Natural killer cell (primary cell): ENCODE measurements at places on chromosomes 2 and 18. TPM values are rescaled to one million over a fixed set of nuclear protein-coding genes. Genes with fewer than 3 reads are reported as not detected.

DNA sequence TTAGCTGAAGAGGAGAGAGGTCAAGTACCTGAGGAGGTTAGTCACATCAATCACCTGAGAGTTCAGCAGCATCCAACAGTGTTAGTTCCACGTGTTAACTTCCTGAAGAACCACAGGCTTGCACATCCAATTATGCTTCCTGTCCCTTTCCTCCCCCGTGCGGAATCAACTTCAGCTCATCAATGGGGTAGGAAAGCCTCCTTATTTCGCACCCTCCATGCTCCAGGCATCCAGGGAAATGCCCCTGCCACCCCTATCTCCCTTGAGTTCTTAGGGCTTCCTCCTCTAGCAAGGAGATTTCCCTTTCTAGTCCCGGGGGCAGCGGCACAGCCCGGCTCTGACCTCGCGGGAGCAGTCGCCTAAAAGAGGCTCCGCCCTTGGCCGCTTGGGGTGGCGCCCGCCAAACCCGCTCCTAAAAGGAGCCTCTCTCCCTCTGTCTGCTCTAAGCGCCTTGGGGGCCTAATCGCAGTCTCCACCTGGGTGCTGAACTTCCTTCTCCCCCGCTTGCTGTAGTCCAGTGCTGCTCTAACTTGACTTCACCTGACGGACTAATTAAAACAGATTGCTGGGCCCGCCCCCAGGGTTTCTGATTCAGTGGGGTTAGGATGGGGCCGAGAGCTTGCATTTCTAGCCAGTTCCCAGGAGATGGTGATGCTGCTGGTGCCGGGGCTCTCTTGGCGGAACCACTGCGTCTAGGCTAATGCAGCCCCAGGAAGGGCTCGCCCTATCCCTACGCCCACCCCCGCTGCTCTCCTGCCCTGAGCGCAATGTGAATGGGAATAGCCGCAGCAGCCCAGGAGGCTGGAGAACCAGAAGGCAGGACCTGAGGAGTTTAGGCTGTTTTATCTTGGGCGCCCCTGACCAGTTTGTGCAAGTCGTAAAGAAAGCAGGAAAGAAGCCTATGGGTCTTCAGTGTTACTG is 3.4 kb upstream of the TET3 start:
- H3K4me3 ChIP-seq, result no peak overlapping the region
- H3K4me1 ChIP-seq, result peaks cover 45% of the 10 kb centered on the region
- no peaks in the 10 kb centered on the region for H3K36me3 ChIP-seq
- H3K27ac ChIP-seq, result no peak overlapping the region

Gene ALPI
- total RNA-seq, result not detected

GRCh38 chr18:43826215-43826614 is 548.9 kb upstream of the SYT4 start:
- no peaks in the 10 kb centered on the region for H3K27me3 ChIP-seq
- no peaks in the 10 kb centered on the region for H3K4me1 ChIP-seq
- H3K4me3 ChIP-seq, result no peak overlapping the region
- no peak overlapping the region for H3K27ac ChIP-seq
- no peaks in the 10 kb centered on the region for H3K36me3 ChIP-seq

DNA sequence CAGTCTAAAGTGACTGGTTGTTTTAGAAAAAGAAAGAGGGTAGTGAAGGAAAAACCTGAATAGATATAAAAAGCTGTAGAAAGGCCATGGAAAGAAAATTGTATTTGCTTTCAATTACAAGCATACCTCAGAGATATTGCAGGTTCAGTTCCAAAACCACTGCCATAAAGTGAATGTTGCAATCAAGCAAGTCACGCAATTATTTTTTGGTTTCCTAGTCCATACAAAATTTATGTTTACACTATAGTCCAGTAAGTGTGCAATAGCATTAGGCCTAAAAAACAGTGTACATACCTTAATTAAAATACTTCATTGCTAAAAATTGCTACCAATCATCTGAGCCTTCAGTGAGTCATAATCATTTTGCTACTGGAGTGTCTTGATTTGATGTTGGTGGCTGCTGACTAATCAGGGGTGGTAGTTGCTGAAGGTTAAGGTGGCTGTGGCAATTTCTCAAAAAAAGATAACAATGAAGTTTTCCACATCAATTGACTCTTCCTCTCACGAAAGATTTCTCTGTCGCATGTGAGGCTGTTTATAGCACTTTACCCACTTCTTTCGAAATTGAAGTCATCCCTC is 2003.8 kb upstream of the PIK3C3 start:
- H3K4me3 ChIP-seq, result no peak overlapping the region
- no peaks in the 10 kb centered on the region for H3K27me3 ChIP-seq
- DNase-seq, result no peak

Gene M1AP
- not detected for total RNA-seq

Gene ADGRF3
- total RNA-seq, result 0.97 TPM

DNA sequence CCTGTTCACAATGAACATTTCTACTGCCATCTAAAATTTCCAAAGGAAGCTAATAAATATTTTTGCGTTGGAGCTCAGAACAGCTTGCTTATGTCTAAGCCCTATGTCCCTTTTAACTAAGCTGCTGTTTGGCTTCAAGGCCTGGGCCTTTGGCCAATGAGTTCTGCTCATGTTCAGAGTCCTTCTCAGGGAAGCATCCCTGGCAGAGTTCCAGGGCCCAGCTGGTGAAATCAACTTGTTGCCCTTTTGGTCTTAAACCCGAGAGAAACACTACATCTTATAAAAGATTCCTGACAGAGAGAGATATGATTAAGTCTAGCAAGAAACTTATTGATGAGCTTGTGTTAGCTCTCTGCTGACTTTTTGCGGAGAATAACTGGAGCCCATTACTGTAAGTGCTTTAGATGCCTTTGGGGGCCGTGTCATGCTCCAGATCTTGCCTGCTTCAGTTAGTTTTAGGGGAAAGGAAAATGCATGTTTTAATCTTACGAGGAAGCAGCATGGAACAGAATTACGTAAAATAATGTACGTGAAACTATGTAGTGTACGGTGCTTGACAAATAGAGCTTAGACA is 102.5 kb upstream of the NOSTRIN start:
- H3K4me1 ChIP-seq, result no peaks in the 10 kb centered on the region
- H3K36me3 ChIP-seq, result peaks cover 5% of the 10 kb centered on the region
- H3K27ac ChIP-seq, result no peak overlapping the region
- H3K27me3 ChIP-seq, result no peaks in the 10 kb centered on the region
- no peak overlapping the region for H3K4me3 ChIP-seq

GRCh38 chr2:166240387-166241313 is 112.8 kb upstream of the SCN1A start:
- H3K4me3 ChIP-seq, result no peak overlapping the region
- DNase-seq, result no peak
- no peak overlapping the region for H3K27ac ChIP-seq
- no peaks in the 10 kb centered on the region for H3K36me3 ChIP-seq
- H3K27me3 ChIP-seq, result no peaks in the 10 kb centered on the region
- H3K4me1 ChIP-seq, result no peaks in the 10 kb centered on the region

DNA sequence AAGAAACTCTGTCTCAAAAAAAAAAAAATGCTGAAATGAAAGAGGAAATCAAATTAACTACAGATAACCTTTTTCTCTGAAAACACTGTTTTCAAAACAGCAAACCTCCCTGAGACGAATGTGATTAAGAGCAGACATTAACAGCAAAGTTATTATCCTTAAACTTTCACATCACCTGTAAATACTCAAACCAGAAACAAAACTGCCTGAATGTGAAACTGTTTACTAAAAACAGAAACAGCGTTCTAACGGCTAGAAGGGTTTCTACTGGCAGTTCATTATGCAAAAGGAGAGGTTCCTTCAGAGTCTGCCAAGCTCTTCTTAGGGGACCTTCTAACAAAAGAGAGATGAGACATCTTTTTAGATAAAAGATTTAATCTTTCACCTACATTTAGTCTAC is 45.9 kb downstream of the PNO1 start:
- no peaks in the 10 kb centered on the region for H3K36me3 ChIP-seq
- peak; percentile 40 for DNase-seq
- no peak overlapping the region for H3K4me3 ChIP-seq
- H3K27ac ChIP-seq, result peak overlapping the region; percentile 57
- H3K4me1 ChIP-seq, result peaks cover 4% of the 10 kb centered on the region

- no peaks in the 10 kb centered on the region for H3K27me3 ChIP-seq
- H3K27ac ChIP-seq, result no peak overlapping the region
- no peaks in the 10 kb centered on the region for H3K4me1 ChIP-seq
- H3K36me3 ChIP-seq, result no peaks in the 10 kb centered on the region
Observed at GRCh38 chr2:165450156-165450555, 19.3 kb upstream of the CSRNP3 start.

GRCh38 chr18:42255908-42256765 is 301.1 kb downstream of the PIK3C3 start:
- no peaks in the 10 kb centered on the region for H3K27me3 ChIP-seq
- no peak overlapping the region for H3K27ac ChIP-seq
- no peaks in the 10 kb centered on the region for H3K4me1 ChIP-seq
- no peak for DNase-seq

Gene MEIS1
- 2.0 TPM for total RNA-seq

- no peak overlapping the region for H3K4me3 ChIP-seq
- no peak overlapping the region for H3K27ac ChIP-seq
- no peaks in the 10 kb centered on the region for H3K4me1 ChIP-seq
- no peaks in the 10 kb centered on the region for H3K27me3 ChIP-seq
- H3K36me3 ChIP-seq, result no peaks in the 10 kb centered on the region
Observed at GRCh38 chr2:69043736-69044400, 30.9 kb downstream of the ANTXR1 start.

DNA sequence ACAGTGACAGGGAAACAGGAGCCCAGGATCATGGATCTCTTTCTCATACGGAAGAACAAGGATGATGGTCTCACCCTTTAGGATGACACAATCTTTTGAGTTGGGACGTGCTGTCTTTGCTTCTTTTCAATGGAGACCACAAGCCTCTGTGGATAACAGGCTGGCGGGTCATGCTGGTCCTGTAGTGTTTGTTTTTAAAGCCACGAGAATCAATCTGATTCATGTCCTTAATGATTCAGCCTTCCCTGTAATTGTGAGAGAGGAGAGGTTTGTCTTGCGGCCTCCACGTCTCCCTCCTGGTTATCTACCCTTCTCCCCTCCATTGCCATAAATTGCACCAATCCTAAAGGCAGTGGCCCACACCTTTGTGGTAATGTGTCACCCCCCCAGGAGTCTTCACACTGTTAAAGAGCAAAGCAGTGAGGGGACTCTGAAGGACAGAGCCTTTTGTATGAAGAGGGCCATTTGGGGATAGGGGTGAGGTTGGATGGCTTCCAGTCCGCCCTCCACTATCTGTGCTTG is 87.7 kb upstream of the TGFA start:
- no peaks in the 10 kb centered on the region for H3K27me3 ChIP-seq
- no peaks in the 10 kb centered on the region for H3K4me1 ChIP-seq
- no peak overlapping the region for H3K4me3 ChIP-seq
- H3K27ac ChIP-seq, result no peak overlapping the region
- H3K36me3 ChIP-seq, result no peaks in the 10 kb centered on the region
- DNase-seq, result no peak

Gene MBD1
- 106 TPM for total RNA-seq

Gene NAT8
- not detected for total RNA-seq

DNA sequence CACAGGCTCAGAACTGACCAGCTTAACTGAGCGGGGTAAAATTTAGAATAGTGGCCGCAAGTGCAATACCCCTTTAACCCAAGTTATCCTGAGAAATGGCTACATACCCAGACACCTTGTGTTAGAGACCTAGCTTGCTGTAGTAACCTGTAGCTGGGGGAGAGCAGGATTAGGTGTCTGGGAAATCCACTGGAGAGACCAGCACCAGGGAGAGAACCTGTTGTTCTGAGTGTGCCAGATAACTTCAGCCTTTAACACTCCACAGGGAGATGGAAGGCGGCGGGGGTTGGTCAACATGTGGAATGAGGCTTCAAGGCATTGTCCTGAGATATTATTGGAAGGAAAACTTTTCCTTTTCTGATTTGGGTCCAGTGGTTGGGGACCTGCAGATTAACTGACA is 356.0 kb downstream of the PTPRM start:
- H3K27me3 ChIP-seq, result no peaks in the 10 kb centered on the region
- no peaks in the 10 kb centered on the region for H3K36me3 ChIP-seq
- no peak for DNase-seq
- no peak overlapping the region for H3K27ac ChIP-seq

- H3K27ac ChIP-seq, result no peak overlapping the region
- no peaks in the 10 kb centered on the region for H3K4me1 ChIP-seq
- no peaks in the 10 kb centered on the region for H3K36me3 ChIP-seq
- no peak for DNase-seq
Observed at GRCh38 chr2:165833156-165833555, 39.1 kb upstream of the GALNT3 start.

- no peaks in the 10 kb centered on the region for H3K36me3 ChIP-seq
- H3K27me3 ChIP-seq, result no peaks in the 10 kb centered on the region
- H3K4me3 ChIP-seq, result no peak overlapping the region
- no peaks in the 10 kb centered on the region for H3K4me1 ChIP-seq
- DNase-seq, result no peak
Observed at GRCh38 chr2:10109311-10109710, 13.2 kb upstream of the RRM2 start.

DNA sequence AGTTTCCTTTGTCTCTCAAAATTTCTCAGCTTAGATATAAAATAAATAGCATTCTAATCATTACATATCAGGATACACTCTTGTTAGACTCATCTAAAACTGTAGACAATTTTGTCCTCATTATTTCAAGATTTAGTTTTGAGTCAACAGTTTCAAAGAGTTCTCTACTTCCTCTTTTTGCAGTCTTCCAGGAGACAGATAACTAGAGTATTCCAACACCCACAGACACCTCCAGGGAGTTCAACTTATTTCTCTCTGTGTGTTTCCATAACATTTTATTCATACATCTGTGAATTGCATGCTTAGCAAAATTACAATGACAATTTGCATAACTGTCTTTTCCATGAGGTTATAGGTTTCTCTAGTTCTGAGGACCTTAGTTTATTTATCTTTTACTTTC is 166.6 kb upstream of the HNMT start:
- no peaks in the 10 kb centered on the region for H3K27me3 ChIP-seq
- H3K4me3 ChIP-seq, result no peak overlapping the region
- H3K36me3 ChIP-seq, result no peaks in the 10 kb centered on the region
- DNase-seq, result no peak
- H3K4me1 ChIP-seq, result no peaks in the 10 kb centered on the region

DNA sequence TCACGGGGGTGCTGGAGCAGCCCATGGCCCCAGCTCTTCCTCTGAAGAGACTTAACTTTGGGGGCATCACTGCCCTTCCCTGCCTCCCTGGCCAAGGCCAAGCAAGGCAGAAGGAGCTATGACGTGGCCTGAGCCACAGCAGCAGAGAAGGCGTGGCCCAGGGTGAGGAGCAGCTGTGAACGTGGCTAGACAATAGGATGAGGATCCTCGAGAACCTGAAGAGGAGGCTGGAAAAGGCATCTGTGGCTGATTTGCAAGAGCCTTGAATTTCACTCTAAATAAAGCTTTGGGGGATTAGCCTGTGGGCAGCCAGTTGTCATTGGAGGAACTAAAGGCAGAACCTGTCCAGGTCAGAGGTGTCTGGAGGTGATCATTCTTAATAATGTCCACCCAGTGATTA is 652.9 kb upstream of the ID2 start:
- no peak for DNase-seq
- H3K36me3 ChIP-seq, result no peaks in the 10 kb centered on the region
- H3K4me1 ChIP-seq, result peaks cover 5% of the 10 kb centered on the region
- H3K4me3 ChIP-seq, result no peak overlapping the region

Gene CROCC2
- total RNA-seq, result not detected
